Nephron progenitor cell (in vitro differentiated cells): ENCODE measurements at places on chromosomes 6 and 20.
A peak's percentile ranks its signal among the peaks of the same experiment; 100 is the strongest.

GRCh38 chr6:142838821-142839685 lies 105.9 kb downstream of the HIVEP2 start:
- DNase-seq = no peak
- H3K36me3 ChIP-seq = peaks cover 9% of the 10 kb centered on the region
- H3K4me3 ChIP-seq = no peak overlapping the region
- H3K27ac ChIP-seq = peak overlapping the region; percentile 87
- H3K4me1 ChIP-seq = peaks cover 21% of the 10 kb centered on the region
- no peaks in the 10 kb centered on the region for H3K27me3 ChIP-seq

DNA sequence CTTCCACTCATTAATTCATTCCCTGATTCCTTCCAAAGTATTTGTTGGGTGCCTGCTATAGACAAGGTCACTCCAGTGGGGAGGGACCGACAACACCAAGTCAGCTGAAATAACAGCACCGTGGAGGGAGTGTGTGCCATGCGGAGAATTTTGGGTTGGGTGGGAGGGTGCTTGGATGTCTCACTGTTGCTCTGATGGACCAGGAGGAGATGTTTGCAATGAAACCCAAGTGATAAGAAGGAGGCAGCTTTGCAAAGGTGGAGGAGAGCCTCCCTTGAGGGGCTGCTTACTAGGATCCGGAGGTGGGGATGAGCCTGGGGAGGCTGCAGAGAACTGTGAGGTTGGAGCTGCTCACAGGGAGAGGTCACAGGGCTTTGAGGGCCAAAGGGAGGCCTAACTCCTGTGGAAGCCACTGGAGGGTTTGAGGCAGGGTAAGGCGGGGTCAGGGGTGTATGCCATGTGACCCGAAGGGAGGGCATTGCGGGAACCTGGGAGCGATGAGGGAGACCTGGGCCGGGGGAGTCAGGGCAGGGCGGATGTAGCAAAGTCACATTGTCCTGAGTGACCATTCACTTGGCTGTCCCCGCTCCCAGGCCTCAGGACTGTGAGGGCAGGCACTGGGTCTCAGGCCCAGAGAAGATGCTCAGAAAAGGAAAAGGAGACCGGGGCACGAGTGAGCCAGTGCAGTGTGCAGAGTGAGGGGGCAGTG lies 124.5 kb downstream of the PHACTR3 start:
- H3K36me3 ChIP-seq = no peaks in the 10 kb centered on the region
- H3K4me3 ChIP-seq = no peak overlapping the region
- no peak for DNase-seq
- peaks cover 8% of the 10 kb centered on the region for H3K27me3 ChIP-seq
- no peaks in the 10 kb centered on the region for H3K4me1 ChIP-seq

DNA sequence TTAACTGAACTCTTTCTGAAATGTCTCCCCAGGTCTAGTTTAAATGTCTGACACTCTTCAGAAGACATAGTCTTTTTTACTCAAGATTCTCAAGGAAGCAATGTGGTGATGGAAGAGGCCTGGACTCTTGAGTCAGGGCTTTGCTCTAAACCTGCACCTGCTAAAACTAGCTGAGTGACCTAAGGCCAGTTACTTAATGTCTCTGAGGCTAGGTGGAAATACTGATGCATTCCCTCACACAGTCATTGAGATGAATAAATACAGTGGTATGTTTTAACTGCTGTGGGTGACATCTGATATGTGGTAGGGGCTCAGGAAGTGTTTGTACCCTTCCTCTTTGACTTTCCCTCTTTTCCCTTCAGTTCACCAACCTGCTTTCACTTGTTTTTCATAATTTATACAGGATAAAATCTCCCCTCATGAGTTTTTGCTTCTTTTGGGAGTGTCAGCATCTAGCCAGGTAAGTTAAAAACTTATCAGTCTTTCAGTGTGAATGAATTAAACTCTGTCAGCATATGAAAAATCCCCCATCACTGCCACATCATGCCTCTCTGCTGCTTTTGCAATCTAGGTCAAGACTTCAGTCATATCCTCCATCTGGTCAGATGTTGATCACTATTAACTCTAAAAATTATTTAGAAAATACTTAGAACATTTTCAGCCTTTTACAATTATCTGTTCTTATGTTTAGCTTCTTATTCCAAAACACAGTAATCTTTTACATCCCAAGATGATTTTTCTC lies 178.7 kb upstream of the TNFAIP3 start:
- H3K4me3 ChIP-seq = no peak overlapping the region
- peaks cover 5% of the 10 kb centered on the region for H3K4me1 ChIP-seq
- H3K27ac ChIP-seq = no peak overlapping the region
- no peaks in the 10 kb centered on the region for H3K36me3 ChIP-seq

DNA sequence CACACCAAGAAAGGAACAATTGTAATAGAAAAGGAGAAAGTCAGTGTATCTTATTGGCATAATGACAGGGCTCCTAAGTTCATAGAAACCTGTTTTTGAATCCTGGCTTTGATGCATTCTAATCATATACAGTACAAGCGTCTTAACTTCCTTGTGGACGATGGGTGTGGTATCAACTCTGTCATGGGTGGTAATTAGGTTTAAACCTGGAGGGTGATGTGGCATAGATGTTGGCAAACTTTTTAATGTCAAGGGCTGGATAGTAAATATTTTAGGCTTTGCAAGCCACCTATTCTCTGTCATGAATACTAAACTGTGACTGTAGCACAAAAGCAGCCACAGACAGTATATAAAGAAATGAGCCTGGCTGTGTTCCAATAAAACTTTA lies 138.7 kb upstream of the EDN1 start:
- no peak overlapping the region for H3K27ac ChIP-seq
- H3K4me1 ChIP-seq = peaks cover 7% of the 10 kb centered on the region
- DNase-seq = no peak
- peaks cover 15% of the 10 kb centered on the region for H3K36me3 ChIP-seq
- no peaks in the 10 kb centered on the region for H3K27me3 ChIP-seq
- H3K4me3 ChIP-seq = no peak overlapping the region
